ENCODE measurements at places on chromosomes 12 and 14. TPM values are rescaled to one million over a fixed set of nuclear protein-coding genes. Genes with fewer than 3 reads are reported as not detected.
A peak's percentile ranks its signal among the peaks of the same experiment; 100 is the strongest.

Gene SERPINA12
- total RNA-seq, result not detected

Gene LRCOL1
- total RNA-seq, result not detected

Gene REP15
- 0.34 TPM for total RNA-seq

Gene CKAP4
- total RNA-seq, result 64.3 TPM

Gene HHIPL1
- total RNA-seq, result 1.2 TPM

Gene AVPR1A
- 0.04 TPM for total RNA-seq

Gene GSC
- total RNA-seq, result 1.1 TPM

GRCh38 chr14:78836777-78837176 is 666.6 kb downstream of the NRXN3 start:
- DNase-seq, result peak; percentile 71
- H3K27ac ChIP-seq, result no peak overlapping the region
- H3K4me1 ChIP-seq, result no peaks in the 10 kb centered on the region
- H3K36me3 ChIP-seq, result no peaks in the 10 kb centered on the region

DNA sequence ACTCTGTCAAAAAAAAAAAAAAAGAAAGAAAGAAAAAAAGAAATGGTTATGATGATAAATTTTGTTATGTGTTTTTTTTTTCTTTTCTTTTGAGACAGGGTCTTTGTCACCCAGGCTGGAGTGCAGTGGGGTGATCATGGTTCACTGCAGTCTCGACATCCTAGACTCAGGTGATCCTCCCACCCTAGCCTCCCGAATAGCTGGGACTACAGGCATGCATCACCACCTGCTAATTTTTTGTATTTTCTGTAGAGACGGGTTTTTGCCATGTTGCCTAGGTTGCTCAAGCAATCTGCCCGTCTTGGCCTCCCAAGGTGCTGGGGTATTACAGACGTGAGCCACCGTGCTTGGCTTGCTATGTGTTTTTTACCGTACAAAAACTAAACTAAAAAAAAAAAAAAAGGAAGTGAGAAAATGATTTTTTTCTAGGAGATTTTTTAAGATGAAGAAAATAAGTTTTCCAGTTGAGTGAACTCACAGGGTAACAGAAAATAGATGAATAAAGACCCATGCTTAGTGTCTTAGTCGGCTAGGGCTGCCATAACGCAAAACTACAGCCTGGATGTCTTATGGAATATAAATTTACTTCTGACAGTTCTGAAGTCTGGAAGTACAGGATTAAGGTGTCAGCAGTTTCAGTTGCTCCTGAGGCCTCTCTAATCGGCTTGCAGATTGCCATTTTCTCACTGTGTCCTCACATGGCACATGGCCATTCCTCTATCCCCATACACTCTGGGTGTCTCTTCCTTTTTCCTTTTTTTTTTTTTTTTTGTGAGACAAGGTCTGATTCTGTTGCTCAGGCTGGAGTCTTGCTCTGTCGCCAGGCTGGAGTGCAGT is 13.2 kb upstream of the APOF start:
- no peak overlapping the region for H3K4me3 ChIP-seq
- DNase-seq, result no peak
- H3K36me3 ChIP-seq, result no peaks in the 10 kb centered on the region
- no peak overlapping the region for H3K27ac ChIP-seq
- H3K4me1 ChIP-seq, result peaks cover 9% of the 10 kb centered on the region

GRCh38 chr14:41668356-41668755 is 61.7 kb downstream of the LRFN5 start:
- DNase-seq, result no peak
- H3K27ac ChIP-seq, result no peak overlapping the region
- H3K4me3 ChIP-seq, result no peak overlapping the region
- no peaks in the 10 kb centered on the region for H3K4me1 ChIP-seq

- no peak overlapping the region for H3K27ac ChIP-seq
- H3K27me3 ChIP-seq, result no peaks in the 10 kb centered on the region
- H3K4me3 ChIP-seq, result no peak overlapping the region
- H3K36me3 ChIP-seq, result no peaks in the 10 kb centered on the region
- no peaks in the 10 kb centered on the region for H3K4me1 ChIP-seq
Observed at GRCh38 chr12:84960918-84961317, 48.3 kb upstream of the SLC6A15 start.

- H3K27me3 ChIP-seq, result no peaks in the 10 kb centered on the region
- no peak for DNase-seq
- H3K27ac ChIP-seq, result no peak overlapping the region
- H3K36me3 ChIP-seq, result no peaks in the 10 kb centered on the region
Observed at GRCh38 chr12:51210690-51211395, 7.0 kb downstream of the POU6F1 start.

- H3K4me1 ChIP-seq, result peaks cover 8% of the 10 kb centered on the region
- H3K36me3 ChIP-seq, result no peaks in the 10 kb centered on the region
- DNase-seq, result no peak
- H3K27ac ChIP-seq, result no peak overlapping the region
Observed at GRCh38 chr14:68673464-68673863, 119.4 kb downstream of the ZFP36L1 start.

GRCh38 chr14:55901291-55901690 is 216.9 kb upstream of the PELI2 start:
- H3K4me3 ChIP-seq, result no peak overlapping the region
- DNase-seq, result no peak
- no peaks in the 10 kb centered on the region for H3K27me3 ChIP-seq
- no peak overlapping the region for H3K27ac ChIP-seq

GRCh38 chr12:104788840-104789271 is 169.2 kb downstream of the SLC41A2 start:
- no peaks in the 10 kb centered on the region for H3K36me3 ChIP-seq
- H3K4me1 ChIP-seq, result peaks cover 21% of the 10 kb centered on the region
- DNase-seq, result peak; percentile 75
- H3K27me3 ChIP-seq, result no peaks in the 10 kb centered on the region
- no peak overlapping the region for H3K4me3 ChIP-seq
- no peak overlapping the region for H3K27ac ChIP-seq

DNA sequence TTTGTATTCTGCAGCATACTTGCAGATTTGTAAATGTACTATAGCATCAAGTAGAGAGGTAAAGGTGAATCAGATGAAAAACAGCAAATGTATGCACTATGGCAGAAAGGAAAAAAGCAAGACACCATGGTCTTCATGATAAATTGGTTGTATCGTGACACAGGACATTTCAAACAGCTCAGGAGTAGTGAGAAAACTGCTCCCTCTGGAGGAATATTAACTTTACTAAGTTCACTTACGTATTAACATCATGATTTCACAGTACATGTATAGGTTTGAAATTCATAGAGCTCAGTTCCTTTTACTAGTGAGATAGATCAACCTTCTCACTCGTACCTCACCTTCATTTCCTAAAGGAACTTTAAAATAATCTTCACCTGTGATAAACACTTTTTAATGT is 6.5 kb downstream of the MBIP start:
- peaks cover 63% of the 10 kb centered on the region for H3K4me1 ChIP-seq
- no peaks in the 10 kb centered on the region for H3K27me3 ChIP-seq
- H3K27ac ChIP-seq, result peak overlapping the region; percentile 67
- H3K36me3 ChIP-seq, result peaks cover 13% of the 10 kb centered on the region
- no peak for DNase-seq

Measured in neural progenitor cell (in vitro differentiated cells).